ENCODE measurements at places on chromosomes 2 and 18. TPM values are rescaled to one million over a fixed set of nuclear protein-coding genes. Genes with fewer than 3 reads are reported as not detected.

The PSTPIP2 gene
- 3.6 TPM for total RNA-seq

The CCDC138 gene
- 5.2 TPM for total RNA-seq

The LCT gene
- total RNA-seq: not detected

The FAM124B gene
- total RNA-seq: 64.1 TPM

The ESPNL gene
- not detected for total RNA-seq

The MYO3B gene
- total RNA-seq: not detected

The SULT1C4 gene
- total RNA-seq: 82.8 TPM

The OTX1 gene
- not detected for total RNA-seq

The AQP12B gene
- total RNA-seq: not detected

The SERPINB4 gene
- total RNA-seq: not detected

The RMND5A gene
- 79.5 TPM for total RNA-seq

The MEIS1 gene
- total RNA-seq: 1.6 TPM

The ABCG5 gene
- not detected for total RNA-seq

The ANKRD12 gene
- 15.7 TPM for total RNA-seq
